T1000 (cell line): ENCODE measurements at places on chromosomes 2 and 18.

GRCh38 chr2:137467246-137467862 lies 496.9 kb upstream of the HNMT start:
- no peak for DNase-seq

GRCh38 chr2:234631646-234632514 lies 135.0 kb upstream of the ARL4C start:
- DNase-seq = no peak

DNA sequence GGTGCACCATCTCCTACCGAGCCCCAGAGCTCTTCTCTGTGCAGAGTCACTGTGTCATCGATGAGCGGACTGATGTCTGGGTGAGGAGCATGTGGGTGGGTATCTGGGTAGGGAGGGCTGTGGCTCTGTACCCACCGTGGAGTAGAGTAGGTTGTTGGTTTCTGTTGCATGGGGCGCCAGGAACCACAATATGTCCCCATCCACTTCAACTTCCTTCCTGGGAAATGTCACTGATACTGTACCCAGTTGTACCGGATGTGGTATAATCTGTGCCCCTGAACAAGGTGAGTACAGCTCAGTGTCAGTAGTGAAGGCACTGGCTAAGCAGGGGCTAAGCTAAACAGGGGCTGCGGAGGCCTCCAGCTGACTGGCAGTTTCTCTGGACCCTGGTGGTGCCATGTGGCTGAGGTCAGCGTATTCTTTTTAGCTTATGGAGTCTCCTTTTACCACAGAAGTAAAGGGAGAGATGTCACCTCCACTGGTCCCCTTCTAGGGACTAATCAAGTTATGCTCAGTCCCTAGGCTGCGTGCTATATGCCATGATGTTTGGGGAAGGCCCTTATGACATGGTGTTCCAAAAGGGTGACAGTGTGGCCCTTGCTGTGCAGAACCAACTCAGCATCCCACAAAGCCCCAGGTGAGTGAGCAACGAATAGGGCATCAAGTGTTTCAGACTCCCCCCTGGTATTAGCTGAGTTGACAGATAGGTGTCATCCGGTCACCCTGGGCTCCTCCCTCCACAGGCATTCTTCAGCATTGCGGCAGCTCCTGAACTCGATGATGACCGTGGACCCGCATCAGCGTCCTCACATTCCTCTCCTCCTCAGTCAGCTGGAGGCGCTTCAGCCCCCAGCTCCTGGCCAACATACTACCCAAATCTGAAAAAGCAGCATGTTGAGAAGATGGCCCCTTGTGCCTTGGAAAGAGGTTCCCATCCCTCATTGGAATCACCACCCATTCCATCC lies 2.7 kb downstream of the STK16 start:
- no peak for DNase-seq

DNA sequence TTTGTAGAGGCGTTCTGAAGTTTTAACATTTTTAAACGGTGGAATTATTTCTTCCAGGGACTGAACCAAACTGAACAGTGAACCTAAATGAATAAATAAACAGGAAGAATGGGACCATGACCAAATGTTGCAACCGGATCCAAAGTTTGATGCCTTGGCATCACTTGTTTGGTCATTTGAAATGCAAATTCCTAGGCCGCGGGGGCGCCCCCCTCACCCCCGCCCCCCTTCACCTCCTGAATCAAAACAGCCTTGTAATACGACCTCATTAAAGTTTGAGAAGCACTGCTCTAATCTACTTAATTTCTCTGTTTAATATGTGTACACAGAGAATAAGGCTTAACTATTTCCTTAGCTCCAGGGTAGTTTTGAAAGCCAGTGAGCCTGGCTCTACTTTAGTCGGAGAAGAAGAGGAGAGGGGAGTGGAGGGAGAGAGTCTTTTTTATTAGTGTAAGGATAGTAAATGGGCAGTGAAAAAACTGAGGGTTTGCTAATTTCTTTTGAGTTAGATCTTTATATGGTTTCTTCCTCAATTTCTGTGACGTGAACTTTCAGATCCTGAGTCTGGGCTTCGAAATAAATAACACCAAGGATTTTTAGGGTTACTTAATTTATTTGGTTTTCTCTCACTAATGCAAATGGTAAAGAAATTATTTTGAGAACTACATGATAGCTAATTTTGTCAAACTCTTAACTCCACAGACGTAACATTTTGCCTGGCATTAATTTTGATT lies 5.7 kb downstream of the C2orf80 start:
- DNase-seq = no peak

- no peak for DNase-seq
These were observed 2089.7 kb upstream of the CELF4 start for GRCh38 chr18:39655341-39655740.

- DNase-seq = no peak
These were observed 49.1 kb downstream of the CENPO start for GRCh38 chr2:24842081-24843050.

- DNase-seq = peak; percentile 4
These were observed 134.4 kb upstream of the SEC11C start for GRCh38 chr18:59005262-59005661.

- no peak for DNase-seq
These were observed 245.2 kb downstream of the CTNNA2 start for GRCh38 chr2:79758042-79758441.

- DNase-seq = no peak
These were observed 61.3 kb downstream of the UGP2 start for GRCh38 chr2:63903003-63903402.

- DNase-seq = no peak
These were observed 11.1 kb downstream of the AQP4 start for GRCh38 chr18:26854292-26854881.

DNA sequence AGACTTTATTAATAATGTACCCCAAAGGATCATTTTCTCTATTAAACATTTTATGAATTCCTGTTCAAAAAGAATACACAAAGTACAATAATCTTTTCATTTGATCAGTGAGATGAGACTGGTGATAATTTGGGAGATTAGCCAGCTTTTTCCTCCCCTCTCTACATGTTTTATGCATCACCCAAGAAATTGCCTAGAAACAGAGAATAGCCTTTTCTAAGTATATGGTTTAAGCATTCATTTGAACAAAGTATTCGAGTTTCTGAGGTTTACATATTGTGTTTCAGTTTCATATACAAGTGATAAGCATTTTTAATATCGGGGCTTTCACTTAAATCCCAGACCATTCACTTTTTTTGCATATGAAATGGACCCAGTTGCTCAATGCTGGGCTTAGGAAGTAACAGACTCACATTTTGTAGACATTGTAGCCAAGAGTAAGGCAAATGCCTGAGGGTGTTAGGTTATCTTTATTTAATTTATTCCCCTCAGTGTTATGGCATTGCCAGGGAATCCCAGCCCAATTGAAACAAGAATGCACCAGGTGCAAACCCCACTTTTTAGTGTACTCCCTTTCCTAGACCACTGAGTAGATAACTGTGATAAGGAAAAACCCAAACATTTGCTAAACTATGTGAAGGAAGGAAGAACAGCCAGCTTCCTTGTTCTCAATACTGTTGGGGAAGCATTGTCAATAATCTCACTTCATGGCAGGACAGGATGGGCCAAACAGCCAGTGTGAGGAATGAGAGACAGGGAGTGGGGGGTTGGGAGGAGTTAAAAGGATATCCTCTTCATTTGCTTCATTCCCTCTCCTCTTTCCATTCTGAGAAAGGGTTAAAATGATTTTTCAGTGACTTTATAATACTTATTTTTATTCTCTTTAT lies 3.5 kb downstream of the CPO start:
- DNase-seq = no peak

DNA sequence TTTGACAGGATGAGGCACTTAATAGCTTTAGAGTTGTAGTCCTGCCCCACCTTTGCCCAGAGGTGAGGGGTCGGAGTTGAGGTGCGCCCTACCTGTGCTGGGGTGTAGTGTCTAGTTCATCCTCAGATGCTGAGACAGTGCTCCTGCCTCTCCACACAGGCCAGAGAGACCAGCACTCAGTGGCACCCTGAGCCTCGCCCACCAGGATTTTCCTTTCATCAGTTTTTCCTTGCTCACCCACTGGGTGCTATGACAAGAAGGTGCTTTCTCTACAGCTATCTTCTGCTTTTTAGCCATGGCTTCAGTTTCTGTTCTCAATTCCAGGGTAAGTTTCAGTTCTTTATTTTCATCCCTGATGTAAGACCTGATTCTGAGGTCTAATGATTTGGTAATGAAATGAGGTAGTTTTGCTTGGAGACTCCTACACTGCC lies 16.8 kb upstream of the TMEM131 start:
- no peak for DNase-seq

DNA sequence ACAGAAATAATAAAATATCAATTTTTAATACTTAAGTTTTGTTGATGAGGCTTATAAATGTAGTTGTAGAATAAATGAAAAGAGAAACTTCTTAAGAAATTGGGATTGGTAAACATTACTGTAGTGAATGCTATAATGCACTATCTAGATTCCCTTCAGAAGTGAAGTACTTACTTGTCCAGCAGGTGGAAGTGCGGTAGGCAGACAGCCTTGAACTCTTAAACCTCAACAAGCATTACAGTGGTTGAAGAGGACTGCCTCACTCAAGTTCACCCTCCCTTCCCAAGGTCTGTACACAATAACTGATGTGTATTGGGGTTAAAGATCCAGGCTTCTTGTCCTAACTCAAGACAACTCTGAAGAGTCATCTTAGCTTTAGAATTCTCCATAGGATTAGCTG lies 931.0 kb upstream of the LRRTM1 start:
- no peak for DNase-seq

DNA sequence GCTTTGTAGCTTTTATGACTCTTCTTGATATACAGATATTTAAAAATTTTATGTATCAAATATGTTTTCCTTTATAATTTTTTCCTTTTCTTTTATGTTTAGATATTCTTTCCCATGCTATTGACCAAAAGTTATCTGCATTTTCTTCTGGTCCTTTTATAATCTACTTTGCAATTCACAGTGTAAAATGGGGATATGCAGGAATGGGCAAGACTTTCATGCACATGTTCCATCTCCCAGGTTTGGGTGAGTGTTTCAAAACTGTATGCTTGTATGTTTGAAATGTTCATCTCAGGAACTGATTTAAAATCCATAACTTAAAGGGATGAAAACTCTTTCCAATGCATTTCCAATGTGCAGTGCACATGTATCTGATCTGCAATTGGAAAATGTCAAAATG lies 199.9 kb downstream of the MEIS1 start:
- no peak for DNase-seq

DNA sequence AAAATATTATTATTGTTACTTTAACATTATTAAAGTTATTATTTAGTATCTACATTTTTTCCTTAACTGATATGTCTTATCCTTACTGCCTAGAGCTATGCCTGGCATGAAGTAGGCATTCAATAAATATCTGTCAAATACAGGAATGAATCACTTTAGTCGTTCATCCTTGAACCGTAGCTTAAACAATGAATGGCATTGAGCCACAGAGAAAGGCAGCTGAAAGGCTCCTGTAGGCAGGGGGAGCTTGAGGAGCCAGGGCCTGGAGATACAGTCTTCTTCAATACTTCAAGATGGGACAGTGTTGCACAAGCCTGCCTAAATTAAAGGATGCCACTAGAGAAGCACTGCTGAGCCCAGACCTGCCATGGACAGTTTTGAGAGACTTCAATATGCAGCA lies 22.5 kb downstream of the CYRIA start:
- no peak for DNase-seq

DNA sequence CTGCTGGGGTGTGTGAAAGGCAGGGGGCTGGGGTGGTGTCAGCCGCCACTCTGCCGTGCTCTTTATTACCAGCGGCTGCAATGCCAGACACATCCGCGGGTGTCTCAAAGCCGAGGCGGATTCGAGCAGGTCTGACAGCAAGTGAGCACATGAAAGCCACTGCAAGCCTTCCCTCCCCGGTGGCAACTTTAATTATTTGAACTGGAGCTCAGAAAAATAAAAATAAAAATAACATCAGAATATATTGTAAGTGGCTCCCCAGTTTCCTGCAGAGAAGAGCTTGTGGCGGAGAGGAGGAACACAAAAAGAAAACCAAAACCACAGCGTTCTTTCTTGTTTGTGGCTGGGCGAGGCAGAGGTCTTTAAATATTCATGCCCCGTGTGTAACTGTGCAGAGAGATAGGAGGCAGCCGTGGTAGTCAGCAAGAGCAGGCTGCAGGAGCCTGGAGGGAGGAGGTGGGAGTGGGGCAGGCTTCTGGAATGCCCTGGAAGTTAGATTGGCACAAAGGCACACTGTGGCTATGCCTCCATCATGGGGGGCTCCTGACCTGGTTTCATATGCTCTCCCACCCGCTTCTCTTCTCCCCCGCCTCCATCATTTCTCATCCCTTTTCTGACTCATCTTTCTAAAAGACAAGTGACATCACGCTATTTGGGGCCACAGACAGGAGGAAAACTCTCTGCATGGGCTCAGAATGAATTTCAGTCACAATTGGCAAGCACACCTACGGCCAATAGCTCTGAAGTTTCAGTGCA lies 199.8 kb downstream of the CLIP4 start:
- DNase-seq = no peak

DNA sequence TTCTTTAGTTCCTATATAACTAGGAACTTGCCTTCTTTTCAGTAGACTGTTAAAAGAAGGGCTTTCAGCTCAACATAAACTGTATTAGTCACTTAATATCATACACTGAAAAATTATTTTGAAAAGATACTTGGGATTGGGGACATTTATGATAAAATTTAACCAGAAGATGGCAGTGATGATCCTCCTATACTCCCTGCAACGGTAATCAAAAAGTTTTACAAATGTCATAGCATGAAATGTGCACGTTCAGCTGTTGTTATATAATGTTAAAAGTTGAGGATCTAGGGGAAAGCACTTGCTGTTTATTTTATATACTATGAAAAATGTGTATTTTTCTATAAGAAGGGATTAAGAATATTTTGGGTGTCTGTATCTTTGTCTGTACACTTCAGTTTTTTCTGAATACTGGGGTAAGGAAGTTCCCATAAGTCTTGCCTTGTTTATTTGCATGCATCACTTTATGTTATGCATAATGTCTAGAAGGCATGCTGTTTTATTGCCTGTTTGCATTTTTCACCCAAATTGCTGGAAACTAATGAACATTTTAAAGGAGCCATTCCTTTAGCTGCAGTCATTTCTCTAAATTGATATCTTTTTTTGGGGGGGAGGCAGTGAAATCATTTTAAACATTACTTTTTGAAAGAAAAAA lies 19.0 kb downstream of the DYNC1I2 start:
- no peak for DNase-seq

DNA sequence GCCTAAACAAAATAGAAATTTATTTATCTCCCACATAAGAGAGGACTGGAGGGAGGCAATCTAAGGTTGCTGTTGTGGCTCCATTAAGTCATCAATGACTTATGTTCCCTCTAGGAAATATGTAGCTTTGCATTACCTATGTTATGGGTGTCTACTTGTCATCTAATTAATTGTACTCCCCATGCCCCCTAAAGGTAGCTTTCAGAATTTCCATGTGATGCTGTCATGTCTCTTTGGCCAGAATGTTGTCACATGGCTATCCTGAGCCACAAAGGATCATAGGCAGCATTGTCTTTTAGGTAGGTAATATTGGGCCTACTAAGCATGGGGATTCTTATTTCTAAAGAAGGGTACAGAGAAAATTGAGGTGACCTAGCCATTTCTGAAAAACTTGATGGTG lies 935.6 kb upstream of the FANCL start:
- no peak for DNase-seq
